ENCODE measurements at places on chromosomes 11 and 22. TPM values are rescaled to one million over a fixed set of nuclear protein-coding genes. Genes with fewer than 3 reads are reported as not detected.

Gene APOL4
- total RNA-seq, result 1.3 TPM

Gene ARHGAP8
- not detected for total RNA-seq

Gene PHRF1
- 21.2 TPM for total RNA-seq

Gene CRYBA4
- total RNA-seq, result not detected

Gene NCF4
- not detected for total RNA-seq

Gene SOX10
- total RNA-seq, result not detected

Gene TNNI2
- total RNA-seq, result not detected

Gene LRRN4CL
- total RNA-seq, result 89.6 TPM

Gene PCNX3
- total RNA-seq, result 30.8 TPM

Gene OR5P2
- total RNA-seq, result not detected

Gene CST6
- total RNA-seq, result not detected

Gene OR8G5
- total RNA-seq, result not detected

Gene KRTAP5-10
- not detected for total RNA-seq

Gene PKP3
- total RNA-seq, result 2.8 TPM

Gene CLP1
- total RNA-seq, result 20.2 TPM

Gene RANBP1
- total RNA-seq, result 132 TPM

Gene OR4D10
- total RNA-seq, result not detected

Gene SERGEF
- total RNA-seq, result 20.5 TPM

Gene PES1
- 68.9 TPM for total RNA-seq

Gene FOXR1
- total RNA-seq, result not detected

Gene ACR
- total RNA-seq, result not detected

Gene KCNJ11
- total RNA-seq, result not detected

Gene C1QTNF5
- 29.8 TPM for total RNA-seq

Gene SMTNL1
- not detected for total RNA-seq

Gene PLXNB2
- 133 TPM for total RNA-seq

Data from smooth muscle cell of trachea (primary cell).